ENCODE measurements at places on chromosomes 11 and 22.

DNA sequence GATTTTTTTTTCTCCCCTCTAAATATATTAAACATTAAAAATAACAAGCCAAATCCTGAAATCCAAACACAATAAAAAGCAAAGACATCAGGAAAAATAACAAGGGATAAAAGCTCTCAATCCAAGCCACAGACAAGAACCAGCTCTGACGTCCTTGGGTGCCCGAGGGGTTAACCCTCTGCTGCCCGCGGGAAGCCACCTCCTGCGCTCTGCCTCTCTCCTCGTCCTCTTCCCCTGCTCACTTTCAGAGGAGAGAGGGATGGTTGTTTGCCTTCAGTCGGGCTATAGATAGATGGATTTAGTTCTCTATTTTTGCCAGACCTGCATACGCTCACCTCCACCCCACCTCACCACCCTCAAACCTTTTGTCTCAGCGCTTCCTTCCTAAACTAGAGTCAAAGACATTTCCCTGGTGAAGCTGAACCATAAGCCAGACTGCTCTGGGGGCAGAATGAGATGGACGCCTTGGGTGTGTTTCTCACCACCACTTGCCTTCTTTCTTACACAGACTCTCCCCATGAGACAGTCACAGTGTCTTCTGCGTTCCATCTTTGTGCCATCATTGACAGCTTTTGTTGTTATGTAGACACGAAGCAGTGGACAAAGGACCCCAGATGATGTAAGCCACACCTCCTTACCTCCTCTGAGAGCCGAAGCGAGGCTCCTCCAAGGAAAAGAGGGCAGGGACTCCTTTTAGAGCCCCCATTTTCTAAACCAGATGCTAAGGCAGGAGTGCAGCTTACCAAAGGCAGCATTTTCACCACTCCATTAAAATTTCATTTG, 142.5 kb upstream of the HSD17B12 start:
- DNase-seq: no peak

DNA sequence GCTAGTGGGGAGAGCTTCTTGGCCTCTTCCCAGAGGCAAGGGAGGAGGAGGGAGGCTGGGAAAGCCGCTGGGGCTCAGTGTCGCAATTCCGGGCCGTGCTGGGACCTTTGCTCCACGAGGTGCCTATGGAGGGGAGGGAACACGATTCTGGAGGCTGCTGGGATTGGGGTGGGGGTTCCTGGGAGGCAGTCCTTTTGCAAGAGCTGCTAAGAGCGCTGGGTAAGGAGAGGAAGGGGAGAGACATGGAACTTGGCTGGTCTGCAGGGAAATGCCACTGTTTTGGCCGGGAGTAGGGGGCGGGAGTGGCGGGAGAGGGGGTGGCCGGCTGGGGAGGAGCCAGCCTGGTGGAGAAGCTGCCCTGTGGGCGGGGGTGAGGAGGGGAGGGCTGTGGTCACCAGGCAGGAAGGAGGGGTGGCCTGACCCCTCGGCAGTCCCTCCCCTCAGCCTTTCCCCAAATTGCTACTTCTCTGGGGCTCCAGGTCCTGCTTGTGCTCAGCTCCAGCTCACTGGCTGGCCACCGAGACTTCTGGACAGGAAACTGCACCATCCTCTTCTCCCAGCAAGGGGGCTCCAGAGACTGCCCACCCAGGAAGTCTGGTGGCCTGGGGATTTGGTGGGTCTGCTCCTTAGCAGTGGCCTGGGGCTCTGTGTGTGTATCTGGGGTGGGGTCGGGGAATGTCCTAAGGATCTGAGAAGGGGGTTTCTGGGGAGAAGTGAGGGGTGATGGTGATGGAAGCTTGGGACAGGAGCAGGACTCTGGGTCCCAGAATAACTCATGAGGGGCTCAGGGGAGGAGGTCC, at the start of gene NR1H3:
TSS of gene NR1H3 (plus strand) at position 480 of the 800 bp plus-strand sequence. CDS start 1,221 bp downstream, outside the sequence.
- DNase-seq: no peak

GRCh38 chr11:78349624-78350023, 68.0 kb downstream of the GAB2 start:
- no peak for DNase-seq

DNA sequence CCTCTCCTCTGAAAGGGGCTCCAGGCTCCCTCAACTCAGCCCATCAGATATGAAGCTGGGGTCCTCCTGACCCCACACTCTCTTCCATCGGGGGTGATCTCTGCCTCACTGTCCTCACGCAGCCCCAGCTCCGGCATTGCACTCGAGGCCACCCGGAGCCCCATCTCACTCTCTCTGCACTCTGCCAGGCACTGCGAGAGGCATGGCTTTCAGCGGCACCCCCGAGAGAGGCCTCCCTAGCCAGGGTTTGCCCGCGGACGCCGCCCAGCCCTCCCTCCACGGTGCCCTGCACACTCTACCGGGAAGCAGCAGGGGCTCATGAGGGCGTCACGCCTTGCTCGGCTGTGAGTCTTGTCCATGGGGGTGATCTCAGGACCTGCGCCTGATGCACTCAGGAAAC, 436.2 kb downstream of the BRD1 start:
- no peak for DNase-seq

DNA sequence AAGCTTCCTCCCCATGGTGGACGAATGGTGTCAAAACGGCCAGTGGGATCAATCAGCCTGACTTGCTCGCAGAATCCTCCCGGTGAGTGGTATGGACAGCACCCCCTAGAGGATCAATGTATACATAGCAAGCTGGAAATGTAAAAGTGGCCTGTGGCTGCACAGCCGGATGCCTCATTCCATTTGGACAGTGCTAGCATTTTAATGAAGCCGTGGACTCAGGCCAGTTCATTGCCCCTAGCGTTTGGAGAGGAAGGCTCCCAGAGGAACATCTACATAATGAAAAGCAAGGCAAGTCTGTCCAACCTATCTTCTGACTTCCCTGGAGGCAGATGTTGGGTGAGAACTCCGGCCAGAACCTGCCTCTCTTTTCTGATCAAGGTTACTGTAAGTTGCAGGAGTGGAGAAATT, 942.3 kb downstream of the NTM start:
- no peak for DNase-seq

DNA sequence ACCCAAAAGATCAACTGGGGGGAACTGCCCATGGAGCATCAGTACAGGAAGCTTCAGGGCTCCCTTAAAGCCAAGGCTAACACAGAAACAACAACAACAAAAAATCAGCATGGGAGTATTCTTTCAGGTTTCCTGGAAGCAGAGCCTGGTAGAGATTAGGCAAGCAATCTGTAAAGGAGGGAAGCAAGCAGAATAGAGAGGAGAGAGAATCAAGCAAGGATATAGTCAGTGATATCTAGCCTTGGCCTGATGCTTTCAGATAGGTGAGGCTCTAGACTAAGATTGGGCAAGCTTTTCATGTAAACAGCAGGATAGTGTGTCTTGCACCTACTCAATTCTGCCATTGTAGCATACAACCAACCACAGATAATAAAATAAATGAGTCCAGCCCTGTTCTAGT, 44.4 kb upstream of the FAT3 start:
- DNase-seq: no peak

DNA sequence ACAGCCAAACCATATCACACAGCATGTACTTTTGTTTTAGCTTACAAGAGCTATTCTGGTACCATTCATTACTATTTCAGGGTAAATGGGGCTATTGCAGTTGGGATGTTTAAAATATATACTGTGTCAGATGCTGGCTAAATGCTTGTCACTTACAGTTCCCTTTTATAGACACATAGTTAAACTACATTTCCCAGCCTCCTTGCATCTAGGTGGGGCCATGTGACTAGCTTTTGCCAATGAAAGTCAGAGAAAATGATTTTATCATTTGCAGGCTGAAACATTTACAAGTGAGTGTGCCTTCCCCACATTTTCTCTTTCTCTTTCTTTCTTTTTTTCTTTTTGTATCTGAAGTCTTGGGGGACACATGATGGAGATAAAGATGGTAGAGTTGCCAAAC, 7.8 kb upstream of the IFTAP start:
- no peak for DNase-seq

DNA sequence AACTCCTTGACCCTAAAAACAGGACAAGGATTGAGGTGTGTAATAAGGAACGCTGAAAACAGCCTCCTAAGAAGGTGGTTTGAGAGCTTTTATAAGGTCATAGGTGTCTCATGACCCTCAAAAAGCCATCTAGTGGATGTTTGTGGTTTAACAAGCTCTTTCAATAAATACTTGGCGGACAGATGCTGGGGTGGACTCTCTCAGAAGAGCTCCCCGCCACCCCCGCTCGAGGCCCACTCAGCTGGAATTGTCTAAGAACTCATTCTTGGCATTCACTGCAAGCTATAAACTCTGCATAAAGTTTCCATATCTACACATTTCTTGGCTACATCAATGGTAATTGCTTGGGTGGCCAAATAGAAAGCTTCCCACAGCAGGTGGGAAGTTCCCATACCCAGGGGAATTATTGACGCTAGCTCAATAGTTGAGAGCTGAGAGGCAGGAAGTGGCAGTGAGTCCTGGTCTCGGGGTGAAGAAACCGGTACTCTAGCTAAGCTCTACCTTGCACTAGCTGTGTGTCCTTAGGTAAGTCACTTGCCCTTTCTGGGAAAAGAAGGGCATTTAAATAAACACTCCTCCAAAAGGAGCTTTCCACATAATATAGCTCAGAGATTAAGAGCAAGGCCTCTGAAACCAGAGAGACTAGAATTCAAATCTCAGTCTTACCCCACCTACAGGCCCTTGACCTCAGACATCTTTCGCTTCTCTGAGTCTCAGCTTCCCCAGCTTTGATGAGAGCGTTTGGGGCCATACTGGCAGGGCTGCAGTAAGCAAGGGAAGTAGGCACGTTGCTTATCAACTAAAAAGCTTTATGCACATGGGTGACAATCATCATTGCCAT, 6.4 kb downstream of the MS4A15 start:
- no peak for DNase-seq

- DNase-seq: no peak
These were observed 26.0 kb upstream of the TTC12 start for GRCh38 chr11:113288286-113288863.

GRCh38 chr11:63767565-63768236, 874 bp downstream of the ZFTA start:
- peak; percentile 55 for DNase-seq

DNA sequence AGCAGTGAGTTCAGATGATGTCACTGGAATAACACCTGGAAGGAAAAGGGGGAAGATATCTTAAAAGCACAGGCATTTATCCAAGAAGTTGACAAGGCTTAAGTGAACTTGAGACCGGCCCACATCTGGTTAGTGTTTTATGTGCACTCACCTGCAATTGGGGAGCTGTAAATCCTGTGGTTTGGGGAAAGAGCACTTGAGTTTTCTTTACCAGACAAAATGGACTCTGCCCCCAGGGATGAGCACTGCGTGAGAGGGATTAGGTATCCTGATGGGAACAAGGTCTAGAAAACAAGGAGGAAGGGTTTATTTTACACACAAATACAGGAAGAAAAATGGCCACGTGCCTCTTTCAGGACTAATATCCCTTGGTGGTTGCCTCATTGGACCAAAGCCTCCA, 15.2 kb downstream of the E2F8 start:
- no peak for DNase-seq

DNA sequence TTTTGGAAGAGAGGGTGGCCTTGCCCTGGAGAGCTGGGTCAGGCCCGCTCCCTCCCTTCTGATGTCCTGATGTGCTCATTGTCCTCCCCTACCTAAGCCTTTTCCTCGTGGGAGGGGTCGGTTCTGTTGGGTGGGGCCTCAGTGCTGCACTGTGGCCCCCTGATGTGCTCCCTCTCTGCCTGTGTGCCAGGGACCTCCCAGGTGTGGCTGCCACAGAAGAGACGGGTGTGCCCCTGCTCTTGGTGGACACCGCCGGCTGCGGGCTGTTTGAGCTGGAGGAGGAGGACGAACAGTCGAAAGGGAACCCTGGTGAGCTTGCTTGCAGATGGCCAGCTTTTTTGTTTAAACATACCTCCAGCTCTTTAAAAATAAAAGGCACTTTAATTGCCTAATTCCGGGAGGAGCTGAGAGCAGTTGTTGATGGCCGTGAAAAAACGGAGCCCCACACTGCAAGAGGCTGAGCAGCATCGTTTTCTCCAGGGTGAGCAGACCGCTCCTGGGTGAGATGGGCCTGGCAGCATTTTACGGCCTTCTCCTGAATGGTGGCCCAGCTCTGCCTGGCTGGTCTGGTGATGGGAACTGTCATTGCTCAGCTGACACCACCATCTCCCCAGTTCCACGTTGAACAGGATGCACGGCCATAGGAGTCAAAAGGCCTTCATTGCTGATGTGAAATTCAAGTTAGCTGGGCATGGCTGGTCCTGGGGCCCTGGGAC, 30.1 kb downstream of the IGHMBP2 start:
- DNase-seq: no peak
